Nucleus accumbens (tissue), 56 donors: ENCODE measurements at places on chromosomes 11 and 22.

- DNase-seq = no peak
These were observed 475.6 kb downstream of the MIAT start for GRCh38 chr22:27133019-27133431.

DNA sequence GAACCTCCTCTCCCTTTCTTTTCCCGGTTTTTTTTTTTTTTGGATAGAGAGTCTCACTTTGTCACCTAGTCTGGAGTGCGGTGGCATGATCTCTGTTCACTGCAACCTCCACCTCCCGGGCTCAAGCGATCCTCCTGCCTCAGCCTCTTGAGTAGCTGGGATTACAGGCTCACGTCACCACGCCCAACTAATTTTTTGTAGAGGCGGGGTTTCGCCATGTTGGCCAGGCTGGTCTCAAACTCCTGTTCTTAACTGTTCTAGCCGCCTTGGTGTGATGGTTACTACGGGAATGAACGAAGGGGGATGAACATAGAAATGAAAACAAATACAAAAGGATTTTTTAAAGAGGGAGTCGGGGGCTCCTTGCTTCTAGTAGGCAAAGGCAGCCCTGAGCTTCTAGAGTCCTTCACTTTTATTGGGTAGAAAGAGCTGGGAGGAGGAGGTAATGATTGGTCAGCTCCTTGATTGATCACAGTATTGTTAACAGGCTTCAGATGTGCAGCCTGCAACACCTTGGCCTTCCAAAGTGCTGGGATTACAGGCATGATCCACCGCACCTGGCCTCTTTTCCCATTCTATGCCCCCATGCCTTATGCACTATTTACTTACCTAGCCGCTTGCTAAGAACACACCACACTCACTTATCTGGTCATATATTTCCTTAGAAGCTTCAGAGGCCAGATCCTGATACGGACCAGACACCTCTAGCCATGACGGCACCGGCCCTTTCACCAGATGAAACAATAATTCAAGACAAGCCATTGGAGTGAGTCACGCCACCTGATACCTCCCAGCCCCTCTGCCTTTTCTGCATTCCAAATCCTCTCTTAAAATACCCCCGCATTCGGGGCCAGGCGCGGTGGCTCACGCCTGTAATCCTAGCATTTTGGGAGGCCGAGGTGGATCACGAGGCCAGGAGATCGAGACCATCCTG lies 20.7 kb downstream of the SUSD2 start:
- no peak for DNase-seq

- no peak for DNase-seq
These were observed 110.2 kb downstream of the ANO3 start for GRCh38 chr11:26442131-26442530.

- DNase-seq = peak; percentile 20
These were observed 17.5 kb downstream of the UQCR10 start for GRCh38 chr22:29784451-29785361.

DNA sequence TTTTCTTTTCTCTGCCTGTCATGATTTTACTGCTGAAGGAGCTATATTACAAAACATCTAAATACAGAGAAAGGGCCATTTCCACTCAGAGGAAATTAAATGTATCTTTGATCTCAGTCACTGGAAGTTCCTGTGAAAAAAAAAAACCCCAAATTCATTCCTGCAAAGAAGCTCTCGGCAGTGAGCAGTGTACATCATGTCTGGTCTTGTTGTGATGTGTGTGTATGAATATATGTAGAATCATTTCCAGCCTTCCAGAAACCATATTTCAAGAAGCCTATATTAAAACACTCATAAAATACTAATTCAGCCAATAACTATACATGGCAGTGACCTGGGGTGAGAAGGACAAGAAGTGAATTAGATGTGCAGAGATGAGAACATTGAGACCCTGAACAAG lies 393.2 kb upstream of the TENM4 start:
- no peak for DNase-seq

DNA sequence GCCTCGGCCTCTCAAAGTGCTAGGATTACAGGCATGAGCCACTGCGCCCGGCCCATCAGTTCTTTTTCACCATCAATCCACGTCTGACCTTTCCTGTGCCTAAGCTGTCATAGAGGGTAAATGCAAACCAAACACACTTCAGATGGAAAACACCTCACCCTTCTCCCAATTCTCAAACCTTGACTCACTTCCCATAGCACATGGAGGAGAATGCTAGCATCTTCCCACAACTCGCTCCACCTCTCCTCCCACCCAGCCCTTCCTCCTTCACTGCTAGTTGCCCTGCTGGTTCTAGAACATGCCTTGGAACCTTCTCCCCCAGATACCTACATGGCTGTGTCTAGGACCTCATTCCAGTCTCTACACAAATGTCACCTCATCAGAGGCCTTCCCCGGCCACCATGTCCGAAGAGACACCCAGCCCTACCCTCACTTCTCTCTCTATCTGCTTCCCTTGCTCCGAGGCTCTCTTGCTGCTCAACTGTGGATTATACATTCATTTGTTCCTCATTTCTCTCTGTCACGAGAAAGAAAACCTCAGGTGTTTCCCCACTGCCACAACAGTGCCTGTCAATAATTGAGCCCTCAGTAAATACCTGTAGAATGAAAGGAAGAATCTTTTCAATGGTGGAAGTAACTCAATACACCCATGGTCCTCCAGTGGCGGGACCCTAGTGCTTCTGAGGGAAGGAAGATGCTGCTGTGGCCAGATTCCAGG lies 21.3 kb upstream of the NCF4 start:
- no peak for DNase-seq

DNA sequence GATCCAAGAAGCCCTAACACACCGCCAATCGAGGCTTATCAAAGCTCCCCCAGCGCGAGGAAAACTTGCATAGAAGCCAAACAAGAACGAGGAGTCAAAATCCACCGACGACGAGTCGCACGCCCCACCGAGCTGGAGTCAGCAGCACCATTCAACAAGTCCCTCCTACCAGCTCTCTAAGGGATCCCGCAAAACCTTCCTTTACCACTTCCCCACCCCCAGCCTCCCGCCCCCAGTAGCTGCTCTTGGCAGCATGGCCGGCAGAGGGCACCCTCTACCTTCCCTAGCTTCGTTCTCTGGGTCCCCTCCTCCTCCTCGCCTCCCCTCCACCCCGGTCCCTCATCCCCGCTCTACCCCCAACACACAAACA lies 1.4 kb downstream of the BDNF start:
- peak; percentile 48 for DNase-seq

- DNase-seq = no peak
These were observed 17.0 kb downstream of the YDJC start for GRCh38 chr22:21612858-21613257.

- DNase-seq = no peak
These were observed 15.2 kb upstream of the TH start for GRCh38 chr11:2186669-2187279.

DNA sequence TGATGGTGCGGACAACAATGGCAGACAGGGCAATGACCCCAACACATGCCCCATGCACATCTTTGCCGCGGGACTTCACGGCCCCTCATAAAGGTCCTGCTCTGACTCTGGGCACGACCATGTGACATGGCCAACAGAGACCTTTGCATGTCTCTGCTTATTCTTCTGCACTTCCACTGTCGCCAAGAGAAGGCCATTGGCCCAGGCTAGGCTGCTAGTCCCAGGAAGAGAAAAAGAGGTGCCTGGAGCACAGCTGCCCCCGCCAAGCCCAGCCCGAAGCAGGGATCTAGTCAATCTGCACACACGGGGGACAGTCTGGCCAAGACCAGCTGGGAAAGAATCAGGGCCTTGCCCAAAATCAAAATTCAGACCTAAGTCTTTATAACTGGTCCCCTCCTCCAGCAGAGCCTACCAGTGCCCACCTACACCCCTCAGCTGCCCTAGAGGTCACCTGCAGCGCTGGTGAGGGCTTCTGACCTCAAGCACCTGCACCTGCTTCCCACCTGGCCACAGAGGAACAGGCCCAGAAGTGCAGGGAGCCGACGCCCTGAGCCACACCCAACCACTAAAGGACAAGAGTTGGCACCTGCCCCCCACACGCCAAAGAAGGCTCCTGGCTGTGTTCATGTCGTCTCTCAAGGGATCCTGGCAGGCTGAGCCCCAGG lies 8.1 kb downstream of the SULT4A1 start:
- no peak for DNase-seq

- DNase-seq = peak; percentile 80
These were observed 13.1 kb downstream of the MGAT3 start for GRCh38 chr22:39469681-39470450.

GRCh38 chr11:19844806-19845205 lies 132.2 kb downstream of the NAV2 start:
- no peak for DNase-seq

- DNase-seq = peak; percentile 41
These were observed 18.4 kb downstream of the B3GAT1 start for GRCh38 chr11:134393638-134394037.

DNA sequence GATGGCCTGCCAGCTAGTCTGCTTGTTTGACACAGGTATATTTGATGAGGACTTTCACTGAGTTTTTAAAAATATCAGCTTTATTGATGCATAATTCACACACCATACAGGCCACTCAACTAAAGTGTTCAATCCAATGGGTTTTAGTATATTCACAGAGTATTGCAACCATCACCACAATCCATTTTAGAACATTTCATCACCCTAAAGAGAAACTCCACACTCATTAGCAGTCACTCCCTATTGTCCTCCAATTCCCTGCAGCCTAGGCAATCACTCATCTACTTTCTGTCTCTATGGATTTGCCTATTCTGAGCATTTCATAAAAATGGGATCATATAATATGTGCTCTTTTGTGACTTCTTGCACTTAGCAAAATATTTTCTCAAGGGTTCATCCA lies 397.9 kb upstream of the NARS2 start:
- no peak for DNase-seq

DNA sequence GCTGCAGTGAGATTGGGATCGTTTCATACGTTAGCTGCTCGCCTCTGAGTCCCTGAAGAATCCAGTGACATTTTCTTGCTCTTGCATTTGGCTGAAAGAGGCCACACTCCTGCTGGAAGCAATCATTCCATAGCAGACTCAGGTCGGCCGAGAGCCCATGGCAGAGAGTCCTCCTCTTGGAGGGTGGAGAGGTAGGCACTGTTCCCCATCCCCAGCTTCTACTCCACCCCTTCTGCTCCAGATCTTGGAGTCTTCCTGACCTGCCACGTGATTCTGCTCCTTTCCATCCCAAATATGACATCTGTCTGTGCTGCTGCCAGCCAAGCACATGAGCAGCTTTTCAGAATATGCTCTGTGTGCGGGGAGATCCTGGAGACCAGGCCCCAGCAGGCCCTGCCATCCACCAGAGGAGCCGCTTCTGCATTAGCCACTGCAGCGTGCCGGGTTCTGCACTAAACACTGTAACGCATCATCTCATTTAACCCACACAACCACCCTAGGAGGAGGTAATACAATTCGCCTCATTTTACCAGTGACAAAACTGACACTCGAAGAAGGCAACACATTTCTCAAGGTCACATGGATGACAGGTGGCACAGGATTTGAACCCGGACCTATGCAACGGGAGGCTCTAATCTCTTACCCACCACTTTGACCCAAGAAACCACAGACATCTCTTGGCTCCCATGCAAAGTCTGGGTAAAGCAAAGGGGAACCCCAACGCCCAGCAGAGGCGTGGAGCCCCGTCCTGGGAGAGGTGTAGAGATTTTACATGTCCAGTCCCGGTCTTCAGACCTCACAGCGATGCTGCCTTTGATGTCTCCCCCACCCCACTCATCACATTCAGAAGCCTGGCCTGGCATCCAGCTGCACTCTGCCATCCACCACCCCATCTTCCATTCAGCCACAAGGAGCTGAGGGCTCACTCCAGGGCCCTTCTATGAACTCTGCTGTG lies 78.8 kb downstream of the FEZ1 start:
- DNase-seq = no peak

DNA sequence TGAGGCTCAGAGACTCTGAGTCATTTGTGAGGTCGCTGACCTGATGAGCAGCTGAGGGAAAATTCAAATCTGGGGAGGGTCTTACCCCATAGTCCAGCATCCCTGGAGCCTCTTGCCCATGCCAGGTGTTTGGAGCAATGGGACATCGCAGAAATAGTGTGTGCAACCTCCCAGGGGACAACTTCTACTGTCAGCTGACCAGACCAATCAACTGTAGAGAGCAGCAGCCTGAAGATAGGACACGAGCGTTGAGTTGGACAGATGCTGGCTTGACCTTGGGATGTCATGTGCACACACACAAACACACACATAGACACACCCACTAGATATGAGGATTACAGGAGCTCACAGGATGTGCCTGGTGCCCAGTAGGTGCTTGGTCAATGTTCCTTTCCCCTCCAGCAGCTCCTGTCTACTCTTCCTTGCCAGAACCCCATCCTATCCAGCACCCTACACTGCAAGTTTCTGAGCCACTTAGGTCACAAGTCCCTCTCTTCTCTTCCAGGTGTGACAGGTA lies 59.1 kb upstream of the MPEG1 start:
- no peak for DNase-seq

GRCh38 chr11:121467471-121467870 lies 14.7 kb upstream of the SORL1-AS1 start:
- no peak for DNase-seq

DNA sequence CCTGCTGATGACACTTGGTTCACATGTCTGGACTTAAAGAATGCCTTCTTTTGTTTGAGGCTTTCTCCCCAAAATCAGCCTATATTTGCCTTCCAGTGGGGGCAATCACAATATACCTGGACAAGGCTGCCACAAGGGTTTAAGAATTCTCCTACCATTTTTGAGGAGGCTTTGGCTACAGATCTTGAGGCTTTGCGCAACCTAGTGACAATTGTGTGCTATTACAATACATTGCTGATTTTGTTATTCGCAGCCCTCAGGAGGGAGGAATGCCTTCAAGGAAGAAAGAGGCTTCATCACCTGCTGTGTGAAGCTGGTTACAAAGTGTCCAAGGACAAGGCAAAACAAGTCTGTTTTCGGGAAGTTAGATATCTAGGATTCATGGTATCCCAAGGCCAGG lies 50.8 kb upstream of the OR4C15 start:
- no peak for DNase-seq

DNA sequence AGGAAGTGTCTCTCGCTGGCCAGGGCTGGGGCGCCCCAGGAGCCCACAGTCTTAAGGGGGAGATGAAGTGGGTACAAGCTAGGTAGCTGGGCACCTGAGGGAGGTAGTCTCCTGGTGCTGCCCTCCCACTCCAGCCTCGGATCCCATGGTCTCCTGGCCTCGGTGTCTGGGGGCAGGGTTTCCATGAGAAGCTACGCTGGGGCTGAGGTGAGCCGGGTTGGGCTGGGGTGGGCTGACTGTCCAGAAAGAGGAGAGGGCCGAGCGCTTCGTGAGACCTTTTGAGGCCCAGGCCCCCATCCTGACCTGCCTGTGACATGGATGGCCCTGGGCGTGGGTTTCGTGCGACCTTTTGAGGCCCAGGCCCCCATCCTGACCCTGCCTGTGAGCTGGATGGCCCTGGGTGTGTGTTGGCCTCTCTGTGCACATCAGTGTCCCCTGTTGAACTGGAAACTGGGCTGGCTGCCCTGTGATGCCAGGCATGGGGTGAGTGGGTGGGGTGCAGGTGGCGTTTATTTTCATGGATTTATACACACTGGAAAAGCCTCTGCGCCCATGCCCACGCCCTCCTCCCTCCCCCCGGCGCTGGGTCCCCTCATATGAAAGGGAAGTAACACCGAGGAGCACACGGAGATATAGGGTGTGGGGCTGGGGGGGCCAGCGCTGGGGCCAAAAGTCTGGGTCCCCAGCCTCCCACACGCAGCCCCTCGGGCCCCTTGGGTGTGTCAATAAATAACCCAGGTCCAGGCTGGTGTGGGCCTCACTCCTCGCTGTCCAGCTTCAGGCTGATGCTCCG lies 8.6 kb downstream of the AIP start:
- no peak for DNase-seq
